ENCODE measurements at places on chromosomes 6 and 20. TPM values are rescaled to one million over a fixed set of nuclear protein-coding genes. Genes with fewer than 3 reads are reported as not detected.

- no peak for DNase-seq
These were observed 98.0 kb downstream of the KIF16B start for GRCh38 chr20:16475225-16475624.

DNA sequence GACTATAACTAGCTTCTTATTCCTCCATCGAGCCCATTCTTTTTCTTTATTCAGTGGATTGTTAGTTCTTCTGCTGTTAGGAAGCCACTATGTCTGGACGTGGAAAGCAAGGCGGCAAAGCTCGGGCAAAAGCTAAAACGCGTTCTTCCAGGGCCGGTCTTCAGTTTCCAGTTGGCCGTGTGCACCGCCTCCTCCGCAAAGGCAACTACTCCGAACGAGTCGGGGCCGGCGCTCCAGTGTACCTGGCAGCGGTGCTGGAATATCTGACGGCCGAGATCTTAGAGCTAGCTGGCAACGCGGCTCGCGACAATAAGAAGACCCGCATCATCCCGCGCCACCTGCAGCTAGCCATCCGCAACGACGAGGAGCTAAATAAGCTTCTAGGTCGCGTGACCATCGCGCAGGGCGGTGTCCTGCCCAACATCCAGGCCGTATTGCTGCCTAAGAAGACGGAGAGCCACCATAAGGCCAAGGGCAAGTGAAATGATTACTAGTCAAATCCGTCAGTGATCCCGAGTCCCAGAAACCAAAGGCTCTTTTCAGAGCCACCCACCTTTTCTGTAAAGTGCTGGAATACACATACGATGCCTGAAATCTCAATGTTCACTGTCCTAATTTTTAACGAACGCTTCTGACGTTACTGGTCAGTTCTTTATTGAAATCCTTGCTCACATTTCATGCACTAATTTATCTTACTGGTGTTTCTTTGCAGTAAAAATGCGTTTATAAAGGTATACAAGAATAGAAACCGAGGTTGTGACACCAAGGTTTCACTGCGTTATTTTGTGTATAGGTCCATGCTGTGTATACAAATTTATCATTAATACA, 129.9 kb downstream of the HFE start:
- DNase-seq: peak; percentile 88

- no peak for DNase-seq
These were observed 4.1 kb upstream of the RAB23 start for GRCh38 chr6:57226221-57226620.

The RIPPLY2 gene
- total RNA-seq: 0.90 TPM

The LGSN gene
- total RNA-seq: 0.13 TPM

Measured in H9 (cell line).